ENCODE measurements at places on chromosomes 13 and 19.

DNA sequence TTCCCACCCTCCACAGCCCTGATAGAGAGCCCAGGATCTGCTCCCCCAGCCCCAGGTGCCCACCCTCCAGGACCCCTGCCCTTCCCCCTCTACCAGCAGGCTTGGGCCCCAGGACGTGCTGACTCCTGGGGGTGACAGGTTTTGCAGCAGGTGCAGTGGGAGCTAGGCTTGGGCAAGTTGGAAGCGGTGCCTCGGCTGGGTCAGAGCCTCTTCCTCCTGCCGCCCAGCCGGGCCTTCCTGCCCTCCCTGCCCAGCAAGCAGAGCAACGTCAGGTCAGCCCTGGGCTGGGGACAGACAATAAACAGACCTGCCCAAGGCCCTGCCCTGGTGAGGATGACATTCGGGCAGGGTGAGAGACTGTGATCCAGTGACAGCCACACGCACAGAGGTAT, 9.2 kb upstream of the NCCRP1 start:
- DNase-seq = peak; percentile 61

DNA sequence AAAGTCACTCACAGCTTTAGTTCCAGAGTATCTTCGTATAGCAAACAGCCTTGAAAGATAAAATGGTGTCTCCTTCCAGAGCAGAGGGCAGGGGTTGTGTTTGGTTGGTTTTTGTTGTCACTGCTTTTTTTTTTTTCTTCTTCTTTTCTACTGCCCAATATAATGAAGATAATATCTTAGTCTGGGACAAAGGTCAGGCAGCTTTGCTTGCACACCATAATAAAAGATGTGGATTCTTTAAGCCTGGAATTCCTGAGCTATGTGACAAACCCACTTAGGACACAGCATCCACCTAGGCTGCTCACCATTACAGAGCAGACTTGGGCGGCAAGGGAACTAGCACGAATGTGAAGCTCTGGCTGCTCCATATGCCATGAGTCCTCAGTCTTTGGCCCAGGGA, 165.6 kb upstream of the MIR17HG start:
- DNase-seq = no peak

DNA sequence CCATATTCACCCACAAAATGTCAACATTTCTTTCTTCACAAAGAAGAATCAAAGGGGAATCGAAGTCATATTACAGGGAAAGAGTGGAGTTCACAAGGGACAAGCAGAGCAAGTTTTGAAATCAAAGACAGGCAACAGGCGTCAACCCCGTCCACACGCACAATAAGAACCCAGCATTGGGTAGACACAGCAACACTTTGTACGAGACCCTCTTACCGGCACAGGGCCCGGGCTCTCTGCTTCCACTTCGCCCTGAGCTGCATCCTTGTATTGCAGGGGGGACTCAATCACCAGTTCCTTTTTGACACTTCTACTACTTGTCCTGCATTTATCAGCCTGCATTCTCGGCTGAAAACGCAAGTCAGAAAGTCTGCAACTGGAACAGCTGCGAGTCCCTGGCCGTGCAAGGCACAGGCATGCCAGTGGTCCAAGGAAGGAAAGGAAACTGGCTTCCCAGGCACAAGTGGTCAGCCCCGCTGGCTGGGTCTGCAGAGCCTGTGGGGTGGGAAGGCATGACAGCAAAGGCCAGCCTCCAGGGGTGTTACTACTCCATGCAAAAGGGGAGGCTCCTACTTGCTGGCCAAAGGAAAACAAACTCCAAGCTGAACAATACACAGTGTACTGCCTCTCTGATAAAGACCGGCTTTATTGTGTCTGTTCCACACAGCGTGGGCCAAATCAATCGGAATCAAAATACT, at the start of gene DOCK9:
TSS of gene DOCK9 (minus strand) at position 497 of the 698 bp plus-strand sequence. CDS start at position 342, 155 bp downstream.
- DNase-seq = peak; percentile 95

DNA sequence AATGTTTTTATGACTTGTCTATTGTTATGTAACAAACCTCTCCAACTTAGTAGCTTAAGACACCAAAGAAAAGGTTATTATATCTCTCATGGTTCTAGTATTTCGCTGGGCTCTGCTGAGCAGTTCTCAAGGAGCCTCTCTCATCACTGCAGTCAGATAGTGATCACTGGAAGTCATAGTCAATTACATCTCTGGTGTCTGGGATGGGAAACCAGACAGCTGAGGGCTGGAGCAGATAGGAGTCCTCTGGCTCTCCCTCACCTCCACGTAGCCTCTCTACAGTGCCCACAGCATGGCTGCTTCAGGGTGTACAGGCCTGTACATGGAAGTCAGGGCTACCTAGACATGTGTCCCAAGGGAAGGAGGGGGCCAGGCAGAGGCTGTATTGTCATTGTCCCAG, 507.5 kb downstream of the MYO16 start:
- no peak for DNase-seq

DNA sequence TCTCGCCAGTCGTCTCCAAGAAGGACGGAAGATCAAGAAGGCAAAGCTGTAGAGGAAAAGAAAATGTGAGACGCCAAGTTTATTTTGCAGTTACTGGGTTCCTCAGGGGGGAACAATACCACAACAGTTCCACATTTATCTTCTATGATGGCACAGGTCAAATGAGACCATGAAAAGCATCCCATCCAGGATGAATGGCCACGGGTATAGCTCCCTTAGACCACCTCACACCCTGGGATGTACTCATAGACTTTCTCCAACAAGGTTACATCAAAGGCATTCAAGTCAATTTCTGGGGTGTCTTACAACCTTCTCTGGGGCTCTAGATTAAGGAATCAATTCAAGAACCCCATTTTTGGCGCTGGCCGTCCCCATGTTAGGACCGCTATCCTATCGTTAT, 4.5 kb downstream of the PEG3 start:
- DNase-seq = no peak

DNA sequence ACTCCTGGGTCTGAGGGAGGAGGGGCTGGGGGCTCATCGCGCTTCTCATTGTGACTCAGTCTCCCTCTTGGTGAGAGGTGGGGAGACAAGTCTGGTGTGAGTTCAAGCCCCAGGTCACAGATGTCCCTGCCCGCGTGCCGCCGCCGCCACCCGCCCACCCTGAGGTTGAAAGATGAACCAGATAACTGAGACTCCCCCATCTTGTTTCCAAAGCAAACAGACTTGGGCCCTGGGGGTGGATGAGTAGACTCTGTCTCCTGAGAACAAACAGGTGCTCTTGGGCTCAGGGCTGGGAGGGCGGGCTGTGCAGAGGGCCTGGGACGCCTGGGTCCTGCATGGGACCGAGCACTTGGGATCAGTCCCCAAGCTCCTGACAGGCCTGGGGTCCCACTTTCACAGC, 567 bp downstream of the SBK2 start:
- no peak for DNase-seq

- no peak for DNase-seq
Observed at GRCh38 chr19:17027535-17027975, 945 bp upstream of the CPAMD8 start.

GRCh38 chr13:114140131-114140905, 7.9 kb upstream of the RASA3 start:
- DNase-seq = no peak

DNA sequence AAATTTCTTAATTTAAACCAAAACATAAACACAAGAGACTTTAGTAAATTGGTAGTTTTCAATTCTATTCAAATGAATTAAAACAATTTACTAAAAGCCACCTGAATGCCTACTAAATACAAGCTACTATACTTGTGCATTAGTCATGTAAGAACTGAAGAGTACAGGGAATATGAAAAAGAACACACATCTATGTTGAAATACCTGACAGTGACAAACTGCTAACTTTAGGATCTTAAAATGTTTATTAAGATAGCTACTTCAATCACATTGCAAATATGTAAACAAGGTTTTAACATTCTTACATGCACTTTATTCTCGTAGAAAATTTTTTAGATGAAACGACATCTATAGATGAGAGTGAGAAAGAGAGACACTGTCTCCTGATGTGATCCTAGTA, 4.1 kb downstream of the SPRYD7 start:
- no peak for DNase-seq

- DNase-seq = peak; percentile 81
Observed at GRCh38 chr19:38596057-38596981, 21.4 kb downstream of the MAP4K1 start.

DNA sequence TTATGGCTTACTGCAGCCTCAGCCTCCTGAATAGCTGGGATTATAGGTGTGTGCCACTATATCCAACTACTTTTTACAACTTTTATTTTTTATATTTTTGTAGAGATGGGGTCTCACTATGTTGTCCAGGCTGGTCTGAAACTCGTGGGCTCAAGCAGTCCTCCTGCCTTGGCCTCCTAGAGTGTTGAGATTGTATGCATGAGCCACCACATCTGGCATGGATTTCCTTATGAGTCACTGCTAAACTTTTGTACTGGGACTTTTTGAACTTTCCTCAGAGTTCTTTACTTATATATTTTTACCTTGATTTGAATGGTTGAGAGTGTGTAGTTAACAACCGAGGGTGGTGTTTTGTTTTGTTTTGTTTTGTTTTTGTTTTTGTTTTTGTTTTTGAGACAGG, 33.4 kb downstream of the DNAJC3 start:
- DNase-seq = no peak

GRCh38 chr13:77056382-77056781, 29.4 kb upstream of the FBXL3 start:
- no peak for DNase-seq

DNA sequence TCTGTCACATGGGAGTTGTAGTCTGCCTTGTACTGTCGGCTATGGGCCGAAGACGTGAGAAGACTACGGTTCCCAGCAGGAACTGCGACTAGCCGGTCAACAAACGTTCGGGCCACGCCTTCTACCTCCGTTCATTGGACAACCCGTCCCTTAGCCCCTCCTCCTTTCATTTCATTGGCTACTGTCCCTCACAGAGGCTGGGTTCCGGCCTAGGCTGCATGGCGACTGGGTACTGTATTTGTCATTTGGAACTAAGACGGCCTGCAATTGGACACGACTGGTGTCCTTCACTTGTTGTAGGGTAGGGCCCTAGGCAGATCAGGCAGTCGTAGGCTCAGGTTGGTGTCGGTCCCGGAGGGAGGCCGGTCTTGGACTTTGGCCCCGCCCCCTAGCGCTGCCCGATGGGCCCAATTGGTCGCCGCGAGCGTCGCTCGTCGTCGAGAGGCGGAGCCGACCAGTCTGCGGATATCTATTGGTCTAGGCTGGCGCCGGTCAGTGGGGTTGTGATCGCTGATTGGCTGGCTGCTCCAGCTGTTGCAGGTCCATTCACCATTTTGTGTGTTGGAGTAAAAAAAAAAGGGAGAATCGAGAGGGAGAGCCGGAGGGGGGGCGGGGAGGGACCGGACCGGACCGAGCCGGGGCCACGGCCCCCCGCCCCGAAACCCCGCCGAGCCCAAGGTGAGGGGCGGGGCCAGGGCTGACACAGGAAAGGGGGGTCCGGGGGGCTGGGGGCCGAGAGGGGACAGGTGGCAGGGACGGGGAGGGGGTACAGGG, at the start of gene CIC:
TSS of gene CIC (plus strand) at position 549 of the 774 bp plus-strand sequence. CDS start 2,532 bp downstream, outside the sequence.
- DNase-seq = peak; percentile 100

GRCh38 chr19:35620001-35620400, 7.5 kb downstream of the HAUS5 start:
- no peak for DNase-seq

- DNase-seq = no peak
Observed at GRCh38 chr13:105084931-105085330, 1450.5 kb downstream of the EFNB2 start.

DNA sequence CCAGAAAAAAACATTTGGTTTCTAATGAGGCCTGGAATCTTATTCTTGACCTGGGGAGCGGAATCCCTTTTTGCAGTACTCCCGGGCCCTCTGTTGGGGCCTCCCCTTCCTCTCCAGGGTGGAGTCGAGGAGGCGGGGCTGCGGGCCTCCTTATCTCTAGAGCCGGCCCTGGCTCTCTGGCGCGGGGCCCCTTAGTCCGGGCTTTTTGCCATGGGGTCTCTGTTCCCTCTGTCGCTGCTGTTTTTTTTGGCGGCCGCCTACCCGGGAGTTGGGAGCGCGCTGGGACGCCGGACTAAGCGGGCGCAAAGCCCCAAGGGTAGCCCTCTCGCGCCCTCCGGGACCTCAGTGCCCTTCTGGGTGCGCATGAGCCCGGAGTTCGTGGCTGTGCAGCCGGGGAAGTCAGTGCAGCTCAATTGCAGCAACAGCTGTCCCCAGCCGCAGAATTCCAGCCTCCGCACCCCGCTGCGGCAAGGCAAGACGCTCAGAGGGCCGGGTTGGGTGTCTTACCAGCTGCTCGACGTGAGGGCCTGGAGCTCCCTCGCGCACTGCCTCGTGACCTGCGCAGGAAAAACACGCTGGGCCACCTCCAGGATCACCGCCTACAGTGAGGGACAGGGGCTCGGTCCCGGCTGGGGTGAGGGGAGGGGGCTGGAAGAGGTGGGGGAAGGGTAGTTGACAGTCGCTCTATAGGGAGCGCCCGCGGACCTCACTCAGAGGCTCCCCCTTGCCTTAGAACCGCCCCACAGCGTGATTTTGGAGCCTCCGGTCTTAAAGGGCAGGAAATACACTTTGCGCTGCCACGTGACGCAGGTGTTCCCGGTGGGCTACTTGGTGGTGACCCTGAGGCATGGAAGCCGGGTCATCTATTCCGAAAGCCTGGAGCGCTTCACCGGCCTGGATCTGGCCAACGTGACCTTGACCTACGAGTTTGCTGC, at the start of gene ICAM4:
TSS of gene ICAM4 (plus strand) at position 153 of the 935 bp plus-strand sequence. CDS start at position 211, 58 bp downstream.
- no peak for DNase-seq

DNA sequence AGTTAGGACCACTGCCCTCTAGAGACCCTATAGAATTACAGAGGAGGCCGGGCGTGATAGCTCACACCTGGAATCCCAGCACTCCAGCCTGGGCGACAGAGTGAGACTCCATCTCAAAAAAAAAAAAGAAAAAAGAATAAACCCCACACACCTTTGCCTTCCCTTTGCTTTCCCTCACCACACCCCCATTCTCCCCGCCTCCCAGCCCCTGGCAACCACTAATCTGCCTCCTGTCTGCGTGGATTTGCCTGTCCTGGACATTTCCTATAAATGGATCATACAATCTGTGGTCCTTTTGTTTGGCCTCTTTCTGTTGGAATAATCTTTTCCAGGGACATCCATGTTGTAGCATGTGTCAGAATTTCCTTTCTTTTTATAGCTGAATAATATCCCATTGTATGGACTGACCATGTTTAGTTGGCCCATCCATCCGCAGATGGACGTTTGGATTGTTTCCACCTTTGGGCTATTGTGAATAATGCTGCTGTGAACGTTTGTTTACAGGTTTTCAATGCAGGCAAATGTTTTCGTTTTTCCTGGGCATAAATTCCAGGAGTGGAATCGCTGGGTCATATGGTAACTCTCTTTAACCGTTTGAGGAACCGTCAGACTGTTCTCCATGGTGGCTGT, 15.3 kb downstream of the NACC1 start:
- no peak for DNase-seq

GRCh38 chr13:107284173-107284572, 716.2 kb upstream of the ARGLU1 start:
- no peak for DNase-seq

GRCh38 chr19:56778351-56778750, 62.2 kb downstream of the PEG3 start:
- DNase-seq = no peak

- DNase-seq = no peak
Observed at GRCh38 chr19:35736913-35737886, 5.1 kb downstream of the IGFLR1 start.

- no peak for DNase-seq
Observed at GRCh38 chr19:1310853-1311180, 25.1 kb downstream of the EFNA2 start.

DNA sequence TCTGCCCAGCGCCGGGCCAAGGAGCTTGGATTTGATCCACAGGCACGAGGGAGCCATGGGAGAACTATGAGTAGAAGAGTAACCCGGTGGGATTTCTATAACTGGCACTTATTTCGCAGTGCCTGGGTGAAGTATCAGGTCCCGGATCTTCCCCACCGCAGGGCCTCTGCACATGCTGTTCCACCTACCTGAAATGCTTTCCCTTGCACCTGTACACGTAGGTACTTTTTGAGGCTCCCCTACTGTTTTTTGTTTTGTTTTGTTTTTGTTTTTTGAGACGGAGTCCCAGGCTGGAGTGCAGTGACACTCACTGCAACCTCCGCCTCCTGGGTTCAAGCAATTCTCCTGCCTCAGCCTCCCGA, 402 bp upstream of the KANK3 start:
- DNase-seq = no peak

Measured in islet precursor cell (in vitro differentiated cells).